Stimulated activated CD8-positive, alpha-beta memory T cell treated with anti-CD3 and anti-CD28 coated beads, Interleukin-4, amount 100 ng/mL, for 4 hours (primary cell): ENCODE measurements at places on chromosomes 5 and 9.

DNA sequence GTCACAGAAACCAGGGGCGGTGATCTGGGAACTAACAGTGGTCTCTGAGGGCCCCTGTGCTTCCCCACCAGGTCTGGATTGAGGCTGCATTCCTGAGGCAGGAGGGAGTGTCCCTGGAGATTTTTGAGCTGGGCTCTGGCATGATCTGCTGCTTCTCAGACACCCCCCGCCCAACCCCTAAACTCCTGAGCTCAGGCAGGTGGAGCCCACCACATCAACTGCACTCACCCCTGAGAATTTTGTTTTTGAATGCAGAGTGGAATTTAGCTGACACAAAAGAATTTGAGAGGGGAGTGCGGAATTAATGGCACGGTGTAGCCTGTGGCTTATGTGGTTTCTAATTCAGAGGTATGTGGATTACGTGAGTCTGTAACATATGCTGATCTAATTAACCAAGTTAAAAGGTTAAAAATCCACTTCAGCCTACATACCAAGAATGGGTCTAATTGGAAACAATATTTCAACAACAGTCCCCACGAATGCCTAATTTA, 23.9 kb upstream of the CTSL start:
- no peak for DNase-seq

GRCh38 chr9:33447799-33448553, 583 bp upstream of the AQP3 start:
- no peak for DNase-seq

- DNase-seq: peak; percentile 36
Measured at GRCh38 chr9:97398999-97399758, 12.7 kb upstream of the TDRD7 start.

- DNase-seq: no peak
Measured at GRCh38 chr9:38482918-38483592, 58.8 kb upstream of the IGFBPL1 start.

DNA sequence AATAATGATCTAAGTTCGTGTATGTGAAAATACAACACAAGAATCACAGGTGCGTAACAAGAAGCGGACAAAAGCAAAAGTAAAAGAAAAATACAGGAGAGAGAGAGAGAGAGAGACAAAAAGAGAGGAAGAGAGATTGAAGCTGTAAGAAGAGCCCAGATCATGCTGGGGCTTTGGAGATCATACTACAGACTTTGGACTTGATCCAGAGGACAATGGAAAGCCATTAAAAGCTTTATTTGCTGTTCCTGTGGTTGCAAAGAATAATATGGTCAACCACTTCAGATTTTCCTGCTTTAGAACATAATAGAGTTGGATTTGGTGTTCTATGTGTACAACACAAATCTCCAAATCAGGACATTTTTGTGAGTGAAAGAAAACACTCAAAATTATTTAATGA, 561.4 kb downstream of the CAAP1 start:
- DNase-seq: no peak

- DNase-seq: no peak
Measured at GRCh38 chr9:215631-216155, 1.0 kb downstream of the DOCK8 start.

DNA sequence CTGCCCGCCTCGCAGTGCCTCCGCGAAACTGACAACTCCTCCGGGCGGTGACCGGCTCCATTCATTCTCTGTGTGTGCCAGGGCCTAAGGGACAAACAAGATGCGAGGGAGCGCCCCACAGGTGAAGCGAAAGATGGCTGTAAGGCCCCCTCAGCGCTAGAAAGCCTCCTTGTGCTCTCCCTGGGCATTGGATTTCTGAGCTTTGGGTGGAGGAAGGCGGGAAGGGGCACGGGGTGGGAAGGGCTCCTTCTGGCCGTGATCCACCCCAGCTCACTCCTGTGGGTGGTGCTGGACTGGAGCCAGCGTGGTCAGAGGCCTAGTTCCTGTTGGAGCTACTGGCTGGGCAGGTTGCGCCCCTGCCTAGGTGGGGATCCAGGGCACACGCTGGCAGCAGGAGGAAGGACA, 943 bp downstream of the GALNT12 start:
- DNase-seq: no peak

GRCh38 chr5:170913573-170913972, 51.8 kb downstream of the RANBP17 start:
- no peak for DNase-seq

- DNase-seq: no peak
Measured at GRCh38 chr5:147997486-147997885, 66.3 kb upstream of the SPINK5 start.

- DNase-seq: no peak
Measured at GRCh38 chr9:36725777-36726356, 153.2 kb downstream of the MELK start.

- no peak for DNase-seq
Measured at GRCh38 chr5:7146886-7147285, 249.1 kb upstream of the ADCY2 start.

DNA sequence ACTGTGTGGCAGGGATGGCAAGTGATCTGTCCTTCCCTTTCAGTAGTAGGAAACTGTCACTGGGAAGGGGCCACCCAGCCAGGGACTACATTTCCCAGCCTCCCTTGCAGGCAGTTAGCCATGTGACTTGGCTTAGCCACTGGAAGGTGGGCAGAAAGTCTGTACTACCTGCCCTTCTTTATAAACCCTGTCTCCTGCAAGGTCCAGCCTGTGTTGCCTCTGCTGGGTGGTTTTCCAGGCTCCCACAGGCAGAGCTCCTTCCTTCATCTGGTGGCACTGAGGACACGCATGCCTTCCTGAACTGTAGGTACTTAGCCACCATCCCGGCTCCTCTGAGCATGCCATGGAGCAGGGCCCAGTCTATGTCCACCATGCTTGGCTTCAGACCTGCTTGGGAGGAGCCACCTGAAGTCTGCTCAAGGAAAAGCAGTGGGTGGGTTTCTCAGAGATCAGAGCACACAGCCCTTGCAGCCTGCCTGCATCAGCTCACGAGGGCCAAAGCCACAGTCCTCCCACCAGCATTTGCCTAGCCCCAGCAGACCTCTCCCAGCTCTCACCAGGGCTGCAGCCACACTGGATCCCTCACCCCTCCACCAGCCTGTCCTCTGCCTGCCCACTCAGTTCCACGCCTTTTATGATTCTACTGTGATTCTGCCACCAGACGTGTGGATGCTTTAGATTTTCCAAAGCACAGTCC, 16.7 kb upstream of the SLC25A51 start:
- no peak for DNase-seq

GRCh38 chr9:127098916-127099553, 23.4 kb downstream of the ANGPTL2 start:
- no peak for DNase-seq

DNA sequence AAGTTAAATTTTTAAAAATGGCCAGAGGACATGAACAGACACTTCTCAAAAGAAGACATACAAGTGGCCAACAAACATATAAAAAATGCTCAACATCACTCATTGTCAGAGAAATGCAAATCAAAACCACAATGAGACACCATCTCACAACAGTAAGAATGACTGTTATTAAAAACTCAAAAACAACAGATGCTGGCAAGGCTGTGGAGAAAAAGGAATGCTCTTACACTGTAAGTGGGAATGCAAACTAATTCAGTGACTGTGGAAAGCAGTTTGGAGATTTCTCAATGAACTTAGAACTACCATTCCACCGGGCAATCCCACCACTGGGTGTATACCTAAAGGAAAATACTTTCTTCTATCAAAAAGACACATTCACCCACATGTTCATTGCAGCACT, 168.5 kb upstream of the PIK3R1 start:
- DNase-seq: no peak

GRCh38 chr9:131677444-131678180, 62.3 kb downstream of the RAPGEF1 start:
- DNase-seq: no peak

DNA sequence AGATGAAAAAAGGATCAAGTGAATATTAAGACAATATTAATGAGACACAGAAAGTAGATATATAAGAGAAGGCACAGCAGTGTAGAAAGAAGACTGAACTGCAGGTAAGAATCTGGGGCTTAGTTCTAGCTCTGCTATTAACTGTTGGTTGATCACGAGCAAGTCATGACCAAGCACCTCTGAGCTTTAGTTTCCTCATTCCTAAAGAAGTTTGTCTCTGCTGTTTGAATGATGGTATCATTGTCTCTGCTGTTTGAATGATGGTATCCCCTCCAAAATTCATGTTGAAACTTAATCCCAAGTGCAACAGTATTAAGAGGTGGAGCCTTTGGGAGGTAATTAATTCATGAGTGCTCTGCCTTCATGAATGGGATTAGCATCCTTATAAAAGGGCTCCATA, 2.5 kb upstream of the NME5 start:
- no peak for DNase-seq
